T-cell (primary cell): ENCODE measurements at places on chromosomes 4 and X.

GRCh38 chr4:138243369-138243768, 1.2 kb upstream of the SLC7A11 start:
- DNase-seq: no peak

DNA sequence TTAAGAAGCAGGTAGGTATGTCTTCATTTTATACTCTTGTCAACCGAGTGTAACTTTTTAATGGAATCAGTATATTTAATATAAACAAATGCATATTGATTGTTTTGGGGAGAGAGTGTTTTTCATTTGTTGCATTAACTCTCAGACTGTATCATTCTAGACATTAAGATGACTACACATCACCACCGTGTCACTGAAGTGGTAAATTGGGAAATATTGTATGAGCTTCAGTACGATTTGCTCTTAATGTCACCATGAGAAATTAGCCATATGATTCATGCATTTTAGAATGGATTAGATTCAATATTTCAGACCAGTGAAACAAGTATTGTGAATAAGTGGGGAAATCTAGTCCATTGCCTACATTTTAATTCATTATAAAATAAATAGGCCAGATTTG, 9.7 kb upstream of the MFAP3L start:
- DNase-seq: no peak

GRCh38 chr4:104735174-104735573, 240.5 kb upstream of the CXXC4 start:
- DNase-seq: no peak

- DNase-seq: no peak
Observed at GRCh38 chrX:128739539-128739938, 687.3 kb upstream of the ACTRT1 start.

DNA sequence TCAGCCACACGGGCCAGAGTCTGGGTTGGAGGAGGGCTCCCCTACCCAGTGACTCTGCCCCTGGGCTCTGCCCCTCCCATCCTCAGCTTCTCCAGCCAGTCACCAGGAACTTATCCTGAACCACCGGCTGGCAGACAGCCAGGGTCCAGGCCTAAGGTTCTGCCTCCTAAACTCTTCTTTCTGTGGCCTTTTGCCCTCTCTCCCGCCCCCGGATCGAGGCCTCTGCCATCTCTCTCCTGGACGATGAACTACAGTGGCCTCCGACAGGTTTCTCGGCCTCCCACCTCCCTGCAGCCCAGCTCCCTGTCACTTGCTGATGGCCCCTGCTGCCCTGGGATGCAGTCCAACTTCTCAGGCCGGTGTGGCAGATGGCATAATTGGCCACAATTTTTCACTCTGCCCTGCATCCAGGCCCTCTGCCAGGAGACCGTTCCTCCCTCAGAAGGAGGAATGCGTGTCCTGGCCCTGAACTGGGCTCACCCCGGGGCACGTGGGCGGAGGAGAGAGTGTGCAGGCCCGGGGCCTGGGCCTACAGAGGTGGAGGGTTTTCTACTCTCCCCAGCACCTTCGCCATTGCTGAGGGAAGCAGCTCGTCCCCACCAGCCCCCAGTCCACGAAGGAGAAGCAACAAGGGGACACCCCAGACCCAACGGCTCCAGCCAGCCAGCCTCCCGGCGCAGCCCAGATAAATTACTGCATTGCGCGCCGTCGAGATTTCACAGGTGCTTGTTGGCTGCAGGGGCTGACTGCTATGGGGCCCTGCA, 81.9 kb upstream of the LRPAP1 start:
- DNase-seq: no peak

DNA sequence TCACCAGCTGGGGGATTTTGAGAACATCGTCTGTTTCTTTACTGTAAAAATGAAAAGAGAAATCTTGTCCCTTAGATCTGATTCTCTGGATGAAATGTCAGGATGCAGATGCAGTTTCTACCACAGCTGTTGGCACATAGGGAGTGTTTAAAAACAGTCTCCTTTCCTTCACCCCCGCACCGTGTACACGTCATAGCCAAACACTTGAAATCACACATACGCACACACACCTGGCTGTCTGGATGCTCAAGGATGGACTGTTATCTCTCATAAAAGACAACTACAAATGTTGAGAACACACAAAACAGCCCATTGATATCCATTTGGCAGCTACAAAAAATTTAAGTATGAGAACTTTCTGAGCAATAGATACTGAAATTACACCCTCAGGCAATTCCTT, 275.8 kb upstream of the CLNK start:
- DNase-seq: no peak

DNA sequence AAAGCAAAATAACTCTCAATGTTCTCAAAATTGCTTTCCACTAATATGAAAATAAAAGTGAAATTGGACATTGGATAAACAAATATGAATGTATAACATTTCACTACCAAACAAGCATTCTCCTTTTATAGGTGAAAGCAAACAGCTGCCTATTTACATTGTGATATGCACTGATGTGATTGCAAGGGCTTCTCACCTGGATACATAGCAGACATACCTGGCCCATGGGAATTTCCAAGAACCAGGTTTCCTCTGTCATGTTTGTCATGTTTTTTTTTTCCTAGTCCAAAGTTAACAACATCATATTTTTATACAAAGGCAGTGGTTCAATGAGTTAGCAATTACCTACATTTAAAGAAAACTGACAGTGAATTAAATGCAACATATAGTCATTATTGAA, 228.5 kb downstream of the ANKRD50 start:
- no peak for DNase-seq

DNA sequence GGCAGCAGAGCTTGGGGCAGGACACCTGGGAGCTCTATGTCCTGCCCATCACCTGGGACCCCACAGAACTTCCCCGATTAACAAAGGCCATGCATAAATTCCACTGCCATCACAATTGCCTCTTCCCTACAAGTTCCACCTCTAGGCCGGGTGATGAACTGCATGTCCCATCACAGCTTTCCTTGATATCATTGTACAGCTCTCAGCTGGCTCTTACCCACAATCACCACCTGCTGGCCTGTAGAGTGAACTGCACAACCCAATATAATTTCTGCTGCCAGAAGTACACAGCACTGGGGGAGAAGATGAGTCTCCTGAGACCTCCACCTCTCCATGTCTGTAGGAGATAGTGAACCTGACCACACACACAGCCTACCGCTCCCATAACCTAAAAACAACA, 285.0 kb upstream of the AADAT start:
- no peak for DNase-seq

DNA sequence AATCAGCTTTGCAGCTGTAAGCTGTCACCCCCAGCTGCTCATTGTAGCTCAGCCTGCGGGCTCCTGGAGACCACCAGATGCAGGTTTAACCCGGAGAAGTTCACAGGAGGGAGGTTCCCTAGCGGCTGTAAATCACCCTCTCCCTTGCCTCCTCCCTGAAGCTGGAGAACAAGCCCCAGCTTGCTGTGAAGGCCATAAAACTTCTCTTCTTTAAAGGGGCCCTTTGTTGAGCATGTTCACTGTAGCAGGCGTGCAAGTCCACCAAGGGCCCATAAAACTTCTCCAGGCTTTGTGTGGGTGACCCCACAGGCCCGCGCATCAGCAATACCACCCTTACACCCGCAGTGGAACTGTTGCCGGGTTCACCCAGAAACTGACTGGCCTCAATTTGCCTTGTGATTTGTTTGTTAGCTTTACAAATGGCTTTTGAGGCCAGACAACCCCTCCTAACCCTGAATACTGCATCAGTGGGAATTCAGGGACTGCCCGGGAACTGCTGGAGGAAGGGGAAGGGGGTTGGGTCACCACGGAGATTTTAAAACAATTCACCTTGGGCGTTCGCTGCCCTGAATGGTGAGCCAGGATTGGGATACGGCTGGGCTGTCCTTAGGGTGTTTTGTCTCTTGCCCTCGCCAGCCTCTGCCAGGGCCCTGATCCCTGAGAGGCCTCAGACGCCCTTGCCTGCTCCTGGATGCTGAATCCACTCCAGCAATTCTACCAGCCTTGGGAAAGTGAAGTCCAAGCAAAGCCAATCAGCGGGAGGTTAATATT, 49.5 kb upstream of the ATP6AP2 start:
- no peak for DNase-seq

GRCh38 chr4:23232987-23233386, 540.2 kb downstream of the GBA3 start:
- no peak for DNase-seq

DNA sequence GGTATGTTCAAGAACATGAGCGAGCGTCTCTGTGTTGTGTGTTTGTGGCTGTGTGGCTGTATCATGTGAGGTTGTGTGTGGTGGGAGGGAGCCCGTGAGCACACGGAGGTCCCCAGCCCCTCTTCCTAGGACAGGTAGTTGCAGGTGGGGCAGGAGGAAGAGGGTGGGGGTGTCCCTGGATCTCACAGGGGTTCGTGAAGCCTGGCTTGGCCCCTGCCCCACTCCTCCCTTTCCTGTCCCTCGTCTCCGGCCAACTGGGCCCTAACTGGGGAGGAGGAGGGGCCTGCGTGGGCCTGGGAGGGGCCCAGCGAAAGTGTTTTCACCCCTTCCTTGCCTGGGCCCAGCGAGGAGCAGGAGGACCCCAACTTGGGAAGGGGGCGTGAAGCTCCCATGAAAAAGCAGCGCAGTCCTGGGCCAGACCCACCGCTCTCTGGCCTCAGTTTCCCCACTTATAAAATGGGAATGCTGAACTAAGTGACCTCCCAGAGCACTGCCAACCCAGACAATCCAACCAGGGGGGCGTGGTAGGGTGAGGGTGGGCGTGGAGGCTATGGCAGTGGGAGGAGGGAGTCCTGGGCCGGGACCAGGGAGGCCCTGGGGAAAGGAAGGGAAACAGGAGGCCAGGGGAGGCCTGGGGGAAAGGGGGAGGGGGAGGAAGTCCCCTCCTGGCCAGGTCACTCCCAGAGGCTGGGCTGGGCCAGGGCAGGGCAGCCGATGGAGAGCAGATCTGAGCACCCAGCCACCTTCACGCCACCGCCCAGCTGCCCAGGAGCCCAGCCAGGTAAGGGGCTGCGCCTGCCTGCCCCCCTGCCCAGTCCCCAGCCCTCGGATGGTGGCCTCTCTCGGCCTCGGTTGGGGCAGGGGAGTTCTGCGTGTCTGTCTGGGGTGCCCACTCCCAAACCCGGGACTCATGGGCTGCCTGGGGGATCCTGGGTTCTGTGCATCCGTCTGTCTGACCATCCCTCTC, at the start of gene AVPR2:
AVPR2 (plus strand) TSS at position 683 of the 967 bp plus-strand sequence. CDS start 473 bp downstream, outside the sequence.
- no peak for DNase-seq

- DNase-seq: no peak
Observed at GRCh38 chr4:166594326-166594946, 639.9 kb downstream of the SPOCK3 start.

DNA sequence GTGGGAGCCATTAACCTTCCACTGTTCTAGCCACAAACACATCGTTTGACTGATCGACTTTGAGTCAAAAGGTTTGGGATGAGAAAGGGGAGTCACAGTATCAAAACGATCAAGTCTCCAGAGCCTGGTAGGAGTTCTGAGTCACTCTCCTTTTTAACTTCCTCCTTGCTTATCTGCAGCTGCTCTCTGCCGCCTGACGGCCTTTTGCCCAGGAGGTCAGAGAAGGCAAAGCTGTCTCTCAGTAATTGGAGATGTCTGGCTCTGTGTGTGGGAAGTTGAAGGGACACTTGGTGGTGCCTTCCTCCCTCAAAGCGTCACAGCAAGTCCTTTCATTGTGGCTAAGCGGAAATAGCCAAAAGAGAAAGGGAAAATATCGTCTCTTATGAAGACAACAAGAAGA, 63.1 kb downstream of the ANOS1 start:
- DNase-seq: no peak

GRCh38 chr4:13989501-13989900, 362.0 kb upstream of the BOD1L1 start:
- no peak for DNase-seq

- no peak for DNase-seq
Observed at GRCh38 chr4:102694791-102695190, 66.0 kb downstream of the MANBA start.

DNA sequence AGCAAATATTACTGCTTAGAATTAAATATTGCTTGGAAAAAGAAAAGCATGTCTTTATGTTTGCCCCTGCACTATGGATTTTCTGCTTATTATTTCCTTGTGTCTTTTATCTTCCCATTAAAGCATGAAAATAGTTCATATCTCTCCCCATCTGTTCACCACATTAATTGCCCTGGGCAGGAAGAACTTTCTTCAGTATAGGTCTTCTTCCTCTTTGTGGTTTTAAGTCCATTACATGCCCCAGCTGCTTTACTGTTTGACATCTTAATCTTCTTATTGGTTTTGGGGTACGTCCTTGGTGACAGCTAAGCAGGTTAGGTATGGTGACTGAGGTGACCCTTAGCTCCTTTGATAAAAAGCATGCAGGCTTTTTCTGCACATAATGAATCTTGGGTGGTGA, 157.3 kb downstream of the AASDH start:
- DNase-seq: no peak

- DNase-seq: no peak
Observed at GRCh38 chr4:23384741-23385140, 505.1 kb downstream of the PPARGC1A start.
